Liver (tissue), 10 donors: ENCODE measurements at places on chromosomes 1 and 21.
A peak's percentile ranks its signal among the peaks of the same experiment; 100 is the strongest.

DNA sequence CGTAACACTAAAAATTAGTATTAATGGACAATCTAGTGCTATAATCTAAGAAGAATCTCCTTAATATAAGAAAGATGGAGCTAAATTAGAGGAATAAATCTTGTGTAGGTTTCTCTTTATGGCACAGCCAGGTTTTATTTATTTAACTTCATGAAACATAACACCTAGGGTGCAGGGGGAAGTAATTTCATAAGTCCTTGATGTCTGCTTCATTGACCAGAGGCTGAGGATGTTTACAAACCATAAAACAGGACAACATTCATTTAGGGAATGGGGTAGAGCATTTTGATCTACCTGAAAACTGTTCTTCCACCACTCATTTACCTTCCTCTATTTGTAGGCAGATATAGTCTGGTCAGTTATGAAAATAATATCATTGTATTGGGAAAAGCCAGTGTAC lies 95.5 kb downstream of the NGF start:
- DNase-seq = no peak

- DNase-seq = no peak
These were observed 1145.6 kb downstream of the KCNT2 start for GRCh38 chr1:195462646-195463045.

- DNase-seq = no peak
These were observed 6.5 kb upstream of the RNF2 start for GRCh38 chr1:185038813-185039376.

DNA sequence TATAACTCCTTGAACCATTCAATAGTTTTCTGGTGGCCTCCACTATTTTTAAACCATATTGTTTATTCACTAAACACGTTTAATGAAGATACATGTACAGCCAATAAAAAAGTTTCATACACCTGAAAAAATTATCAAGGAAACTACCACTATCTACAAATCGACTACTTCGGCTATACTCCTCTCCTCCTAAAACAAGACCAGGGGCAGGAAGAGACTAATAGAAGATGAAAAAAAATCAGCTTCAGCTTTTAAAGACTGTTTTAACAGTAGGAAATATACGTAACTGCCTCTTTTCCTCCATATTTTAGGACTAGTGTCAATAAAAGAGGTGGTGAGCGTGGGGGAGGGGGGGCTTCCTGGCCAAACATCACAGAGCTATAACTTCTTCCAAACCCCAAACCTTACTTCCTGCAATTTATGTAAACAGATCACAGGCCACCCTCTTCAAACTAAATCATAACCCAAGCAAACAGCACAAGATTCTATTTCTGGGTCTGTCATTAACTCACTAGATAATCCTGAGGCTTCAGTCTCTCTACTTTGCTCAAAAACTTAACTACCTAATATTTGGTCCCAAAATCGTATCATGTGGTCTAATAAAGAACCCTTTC lies 15.1 kb downstream of the FOXJ3 start:
- no peak for DNase-seq

DNA sequence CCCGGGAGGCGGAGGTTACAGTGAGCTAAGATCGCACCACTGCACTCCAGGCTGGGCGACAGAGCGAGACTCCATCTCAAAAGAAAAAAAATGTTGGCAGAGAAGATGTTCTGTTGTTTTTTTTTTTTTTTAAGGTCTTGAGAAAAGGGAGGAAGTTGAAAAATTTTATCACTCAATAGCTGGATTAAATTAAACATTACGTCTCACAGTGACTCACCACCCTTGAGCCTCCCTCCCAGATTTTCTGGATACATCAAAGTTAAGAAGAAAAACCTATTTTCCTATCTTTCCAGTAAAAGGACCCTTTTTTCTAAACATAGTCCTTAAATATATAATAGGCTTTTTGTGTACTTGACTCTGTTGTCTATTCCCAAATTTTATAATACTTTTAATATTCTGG lies 35.5 kb downstream of the IFNAR1 start:
- no peak for DNase-seq

DNA sequence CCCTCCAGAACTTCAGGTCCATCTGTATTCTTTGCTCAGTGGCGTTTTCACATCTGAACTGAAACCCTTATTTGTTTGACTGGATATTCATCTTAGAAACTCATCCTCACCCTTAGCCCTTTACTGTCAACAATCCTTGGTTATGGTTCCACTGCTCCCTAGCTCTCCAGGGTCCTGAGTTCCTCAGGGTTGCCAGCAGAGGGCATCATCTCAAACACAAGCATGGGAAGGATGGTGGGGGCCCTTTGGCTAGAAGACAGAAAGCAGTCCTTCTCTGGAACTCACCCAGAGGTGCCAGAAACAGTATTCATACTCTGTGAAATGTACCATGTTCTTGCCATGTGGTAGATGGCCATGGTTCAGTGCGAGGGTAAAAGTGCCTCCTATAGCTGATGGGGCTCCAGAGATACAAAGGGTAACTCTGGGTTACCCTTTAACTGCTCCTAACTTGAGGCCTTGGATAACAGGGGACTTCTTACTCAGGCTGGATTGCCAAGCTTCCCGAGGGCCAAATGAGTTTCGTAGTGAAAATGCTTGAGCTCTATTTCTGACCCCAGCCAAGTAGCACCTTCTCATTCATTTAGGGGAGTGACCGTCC lies 11.3 kb downstream of the NCSTN start:
- no peak for DNase-seq

DNA sequence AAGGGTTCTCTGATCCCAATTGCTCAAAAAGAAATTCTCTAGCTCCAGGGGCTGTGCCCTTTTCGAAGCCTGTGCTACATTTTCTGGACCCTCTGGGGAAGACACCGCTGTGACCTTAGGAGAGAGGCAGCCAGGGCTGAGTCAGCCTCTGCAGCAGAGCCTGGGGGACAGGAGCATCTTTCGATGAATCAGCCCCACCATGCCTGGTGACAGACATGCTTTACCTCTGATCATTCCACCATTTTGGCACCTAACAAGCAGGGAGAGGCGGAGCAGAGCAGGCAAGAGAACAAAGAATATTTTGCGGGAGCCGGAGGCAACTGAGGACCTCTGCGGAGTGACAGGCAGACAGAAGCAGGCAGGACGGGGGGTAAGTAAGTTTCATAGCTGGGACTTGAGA lies 84.9 kb downstream of the VWA5B1 start:
- no peak for DNase-seq

- peak; percentile 47 for DNase-seq
These were observed 361.5 kb upstream of the ZP4 start for GRCh38 chr1:238252033-238252802.

- DNase-seq = no peak
These were observed 45.3 kb upstream of the TNR start for GRCh38 chr1:175788586-175789252.
